ENCODE measurements at places on chromosomes 11 and 22. TPM values are rescaled to one million over a fixed set of nuclear protein-coding genes. Genes with fewer than 3 reads are reported as not detected.

MRGPRX3 gene
- total RNA-seq, result not detected

ENTHD1 gene
- total RNA-seq, result not detected

CCDC81 gene
- total RNA-seq, result 2.8 TPM

DNA sequence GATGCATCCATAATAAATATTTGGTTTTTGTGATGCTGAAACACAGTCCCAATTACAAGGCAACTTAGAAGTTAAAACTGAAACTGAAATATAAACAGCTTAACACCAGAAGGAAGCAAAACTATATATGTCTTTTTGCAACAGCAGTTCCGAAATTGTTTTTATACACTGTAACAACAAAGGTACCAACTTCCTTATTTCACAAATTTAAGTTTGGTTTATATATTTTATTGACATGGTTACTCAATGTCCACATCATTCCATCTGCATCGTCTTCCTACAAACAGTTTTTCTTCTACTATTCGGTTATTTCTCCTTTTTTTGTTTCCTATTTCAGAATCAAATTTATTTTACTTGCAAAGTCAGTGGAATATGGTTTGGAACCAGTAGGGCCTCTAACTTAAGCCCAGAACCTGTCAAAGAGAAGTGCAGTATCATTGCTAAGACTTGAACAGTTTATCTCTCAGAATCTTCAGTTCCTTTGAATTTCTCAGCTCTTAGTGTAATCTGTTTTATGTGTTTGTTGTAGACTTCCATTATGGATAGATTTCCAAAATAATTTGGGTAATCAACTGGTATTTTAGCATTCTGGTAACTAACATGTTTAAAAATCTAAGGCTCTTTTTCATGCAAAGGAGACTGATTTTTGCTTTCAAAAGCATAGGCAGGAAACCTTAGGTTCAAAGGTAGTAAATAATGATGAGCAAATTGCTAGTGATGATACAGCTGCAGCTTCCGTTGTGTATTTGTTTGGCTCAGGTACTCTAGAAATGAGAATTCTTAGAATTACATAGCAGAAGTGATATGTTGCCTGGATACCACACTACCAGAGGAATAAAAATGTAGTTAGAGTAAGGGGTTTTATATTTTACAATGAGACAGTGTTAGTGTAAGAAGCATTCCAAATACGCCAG lies 8.2 kb upstream of the HSPA8 start:
- no peak for DNase-seq

DNA sequence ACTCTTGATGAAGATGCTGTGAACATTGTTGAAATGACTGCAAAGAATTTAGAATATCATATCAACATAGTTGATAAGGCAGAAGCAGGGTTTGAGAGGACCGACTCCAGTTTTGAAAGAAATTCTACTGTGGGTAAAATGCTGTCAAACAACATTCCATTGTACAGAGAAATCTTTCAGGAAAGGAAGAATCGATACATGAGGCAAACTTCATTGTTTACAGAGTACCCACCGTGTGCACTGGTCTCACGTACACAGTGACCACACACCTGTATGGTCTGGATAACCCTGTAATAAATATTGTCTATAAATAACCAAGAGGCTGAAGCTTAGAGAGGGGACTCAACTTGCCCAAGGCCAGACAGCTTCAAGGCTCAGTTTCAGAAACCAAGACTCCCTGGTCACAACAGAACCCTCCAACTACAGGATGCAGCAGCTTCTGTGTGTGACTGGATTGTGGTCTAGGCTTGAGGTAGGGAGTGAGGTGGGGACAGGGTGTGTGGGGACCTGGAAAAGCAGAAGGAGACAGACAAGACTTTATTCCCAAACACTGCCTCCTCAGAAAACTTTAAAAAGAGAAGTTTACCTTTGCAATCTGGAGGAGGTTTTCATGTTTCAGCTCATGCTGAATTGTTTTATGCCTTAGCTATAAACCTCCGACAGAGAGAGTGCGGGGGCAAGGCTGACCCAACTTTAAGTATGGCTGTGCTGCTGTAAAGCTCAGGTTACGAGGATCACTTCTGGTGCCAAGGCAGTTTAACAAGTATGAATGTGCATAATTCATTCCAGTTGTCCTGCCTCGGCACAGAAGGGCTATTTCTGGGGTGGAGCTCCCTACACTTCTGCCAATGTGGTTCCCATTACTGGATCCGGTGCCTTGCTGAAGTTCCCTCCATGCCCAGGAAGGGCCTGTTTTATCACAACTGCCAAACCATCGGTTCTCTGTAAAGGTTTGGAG lies 372.6 kb upstream of the NARS2 start:
- no peak for DNase-seq

DNA sequence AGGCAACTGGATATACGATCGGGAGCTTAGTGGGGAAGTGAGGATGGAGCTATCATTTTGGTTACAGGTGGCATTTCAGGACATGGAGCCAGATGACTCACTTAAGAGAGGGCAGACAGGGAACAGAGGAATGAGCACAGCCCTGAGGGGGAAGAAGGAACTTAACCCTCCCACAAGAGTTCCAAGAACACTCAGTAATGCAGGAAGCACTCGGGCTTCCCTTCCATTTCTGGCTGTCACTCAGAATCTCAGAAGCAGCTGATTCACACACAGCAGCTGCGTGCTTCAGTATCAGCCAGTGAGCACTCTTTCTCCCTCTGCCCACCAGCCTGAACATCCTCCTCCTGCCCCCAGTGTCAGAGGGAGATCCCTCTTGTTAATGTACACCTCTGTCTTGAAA lies 34.8 kb downstream of the EFCAB6 start:
- DNase-seq, result no peak

DNA sequence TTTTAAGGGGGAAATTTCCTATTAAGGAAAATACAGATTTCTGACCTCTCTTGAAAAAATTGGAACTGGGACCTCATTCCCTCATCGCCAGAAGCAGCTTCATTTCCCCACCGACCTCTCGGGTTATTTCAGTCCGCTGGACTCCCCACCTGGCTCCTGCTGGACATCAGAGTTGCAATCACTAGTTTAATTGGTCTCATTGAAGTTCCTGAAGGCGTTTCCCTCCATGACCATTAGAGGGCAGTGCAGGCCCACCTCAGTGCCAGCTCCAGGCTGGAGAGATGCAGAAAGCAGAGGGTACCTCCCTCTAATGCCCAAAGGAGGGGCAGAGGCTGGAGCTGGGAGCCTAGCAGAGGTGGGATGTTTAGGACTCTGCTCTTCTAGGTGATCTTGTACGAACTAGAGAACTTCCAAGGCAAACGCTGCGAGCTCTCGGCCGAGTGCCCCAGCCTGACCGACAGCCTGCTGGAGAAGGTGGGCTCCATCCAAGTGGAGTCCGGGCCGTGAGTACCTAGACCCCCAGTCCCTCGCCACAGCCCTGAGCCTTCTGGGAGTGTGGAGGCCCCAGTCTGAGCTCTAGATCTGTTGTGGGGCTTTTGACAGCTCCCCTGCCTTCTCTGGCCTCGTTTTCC lies 2.7 kb downstream of the CRYBB3 start:
- DNase-seq, result peak; percentile 16

- no peak for DNase-seq
Measured at GRCh38 chr11:108685419-108686130, 20.7 kb downstream of the DDX10 start.

DNA sequence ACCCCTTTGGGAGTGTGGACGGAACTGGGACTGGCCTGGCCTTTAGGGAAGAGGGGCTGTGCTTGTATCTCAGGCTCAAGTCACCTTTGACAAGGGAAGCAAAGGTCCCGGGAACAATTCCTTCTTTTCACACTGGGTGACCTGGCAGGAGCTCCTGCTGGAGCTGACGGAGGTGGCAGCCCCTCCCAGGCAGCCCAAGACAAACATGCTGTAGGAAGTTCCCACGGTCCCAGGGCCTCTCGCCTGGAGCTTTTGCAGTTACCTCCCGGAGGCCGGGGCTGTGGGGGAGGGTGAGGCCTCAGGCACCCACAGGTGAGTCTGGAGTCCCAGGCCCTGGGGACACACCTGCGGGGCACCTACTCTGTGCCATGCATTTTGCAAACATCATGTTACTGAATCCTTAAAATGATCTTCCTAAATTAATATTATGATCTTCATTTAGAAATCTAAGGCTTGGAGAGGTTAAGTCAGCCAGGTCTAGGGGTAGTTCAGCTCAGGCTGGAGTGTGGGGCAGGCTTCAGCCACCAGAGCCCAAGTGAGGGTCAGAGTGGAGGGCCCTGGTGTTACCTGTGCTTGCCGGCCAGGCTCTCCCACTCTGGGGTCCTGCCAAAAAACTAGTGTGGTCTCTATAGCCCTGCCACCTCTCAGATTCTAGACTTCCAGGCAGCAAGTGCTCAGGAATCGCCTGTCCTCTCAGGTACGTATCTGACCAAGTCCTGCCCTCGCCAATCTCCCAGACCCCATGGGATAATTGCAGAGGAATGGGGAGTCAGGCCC lies 15.7 kb upstream of the MYEOV start:
- DNase-seq, result no peak

GRCh38 chr11:72234514-72234830 lies 9.5 kb downstream of the PHOX2A start:
- DNase-seq, result no peak

DNA sequence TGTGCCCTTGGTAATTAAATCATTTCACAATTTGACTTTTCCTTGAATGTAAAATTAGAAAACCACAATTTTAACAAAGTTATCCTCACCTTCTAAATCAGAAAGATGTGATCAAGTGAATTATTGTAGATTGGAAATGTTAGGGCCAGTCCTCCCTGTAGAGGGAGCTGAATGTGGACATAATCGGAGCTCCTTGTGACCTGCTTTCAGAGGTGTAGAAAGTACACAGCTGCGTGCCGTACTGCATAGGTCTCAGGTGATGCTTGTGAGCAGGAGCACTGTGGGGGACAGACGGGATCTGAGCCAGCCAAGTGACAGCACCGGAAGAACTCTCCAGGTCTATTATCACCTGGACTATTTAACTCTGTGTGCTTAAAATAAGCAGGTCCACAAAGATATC lies 338.0 kb downstream of the AASDHPPT start:
- no peak for DNase-seq
